ENCODE measurements at places on chromosomes 5 and 9.

DNA sequence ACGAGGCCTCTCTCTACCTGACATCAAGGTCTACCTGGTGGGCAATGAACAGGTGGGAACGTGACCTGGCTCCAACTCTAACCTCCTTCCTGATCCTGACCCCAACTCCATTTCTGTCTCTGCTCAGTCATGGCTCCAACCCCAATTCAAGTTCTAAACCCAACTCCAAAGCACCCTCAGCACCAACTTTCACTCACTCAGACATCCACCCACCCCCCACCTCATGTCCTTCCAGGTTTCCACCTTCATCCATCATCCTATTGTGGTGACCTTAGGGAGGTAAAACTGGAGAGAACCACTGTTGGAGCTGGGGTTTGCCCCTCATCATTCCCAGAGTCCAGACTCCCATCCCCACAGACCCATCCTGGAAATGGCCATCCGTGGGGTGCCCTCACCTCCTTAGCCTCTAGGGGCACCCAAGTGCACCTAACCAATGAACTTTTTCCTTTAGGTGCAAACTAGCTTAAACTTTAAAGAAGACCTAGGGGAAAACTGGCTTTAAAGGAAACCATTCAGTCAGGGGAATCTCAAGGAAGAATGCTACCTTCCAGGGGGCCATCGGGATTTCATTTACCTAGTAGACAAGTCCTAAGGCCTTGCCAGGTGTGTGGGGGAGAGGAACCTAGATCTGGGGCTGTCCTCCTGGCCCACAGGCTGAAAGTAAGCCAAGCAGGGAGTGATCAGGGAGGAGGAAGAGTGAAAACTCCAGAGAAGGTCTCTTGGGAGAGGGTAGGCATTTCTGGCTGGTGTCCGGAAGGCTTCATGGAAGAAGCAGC lies 11.3 kb downstream of the RGS14 start:
- DNase-seq = peak; percentile 54

DNA sequence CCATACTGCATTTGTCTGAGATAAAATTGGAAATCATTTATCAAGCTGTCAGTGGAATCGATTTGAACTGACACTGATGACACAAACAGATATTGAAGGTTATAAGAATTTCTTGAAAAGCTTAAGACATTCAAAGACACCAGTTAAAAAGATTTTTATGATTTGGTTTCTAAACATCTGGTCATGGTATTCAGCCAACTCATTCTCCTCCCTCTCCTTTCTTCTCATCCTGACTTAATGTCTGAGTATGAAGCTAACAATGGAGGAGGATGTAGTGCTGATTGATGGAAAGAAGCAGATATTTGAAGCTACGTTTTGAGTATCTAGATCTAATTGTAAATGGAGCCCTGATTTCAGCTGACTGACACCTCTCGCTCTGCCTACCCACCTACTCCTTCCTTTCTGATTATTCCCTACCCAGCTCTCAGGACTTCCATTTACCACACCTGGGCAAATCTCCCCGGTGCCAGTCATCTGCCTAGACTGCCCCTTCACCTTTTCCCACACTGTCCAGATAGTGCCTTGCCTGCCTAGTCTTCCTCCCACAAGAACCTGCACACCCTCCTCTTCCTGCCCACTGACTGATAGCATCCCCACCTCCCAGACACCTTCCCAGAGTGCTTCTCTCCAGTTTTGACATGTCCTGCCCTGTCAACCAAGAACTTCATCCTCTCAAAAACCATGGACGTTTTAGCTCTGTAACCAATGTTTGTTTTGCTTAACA lies 20.7 kb upstream of the LIFR start:
- no peak for DNase-seq

DNA sequence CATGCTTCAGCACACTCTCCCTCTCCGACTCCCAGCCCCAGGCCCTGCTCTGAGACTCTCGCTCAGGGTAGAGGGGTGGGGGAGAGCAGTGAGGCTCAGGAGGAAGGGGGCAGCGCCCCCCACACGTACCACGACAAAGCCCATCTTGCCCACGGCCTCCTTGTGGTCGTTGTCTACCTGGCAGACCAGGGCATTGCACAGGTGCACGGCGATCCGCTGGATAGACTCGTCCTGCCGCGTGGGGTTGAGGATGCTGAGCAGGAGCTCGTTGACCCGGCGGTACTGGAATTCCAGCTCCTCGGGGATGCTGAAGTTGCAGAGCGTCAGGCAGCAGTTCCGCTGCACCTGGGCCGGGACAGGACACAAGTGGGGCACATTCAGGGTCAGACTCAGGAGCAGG lies 18.5 kb upstream of the ZDHHC12 start:
- DNase-seq = no peak

DNA sequence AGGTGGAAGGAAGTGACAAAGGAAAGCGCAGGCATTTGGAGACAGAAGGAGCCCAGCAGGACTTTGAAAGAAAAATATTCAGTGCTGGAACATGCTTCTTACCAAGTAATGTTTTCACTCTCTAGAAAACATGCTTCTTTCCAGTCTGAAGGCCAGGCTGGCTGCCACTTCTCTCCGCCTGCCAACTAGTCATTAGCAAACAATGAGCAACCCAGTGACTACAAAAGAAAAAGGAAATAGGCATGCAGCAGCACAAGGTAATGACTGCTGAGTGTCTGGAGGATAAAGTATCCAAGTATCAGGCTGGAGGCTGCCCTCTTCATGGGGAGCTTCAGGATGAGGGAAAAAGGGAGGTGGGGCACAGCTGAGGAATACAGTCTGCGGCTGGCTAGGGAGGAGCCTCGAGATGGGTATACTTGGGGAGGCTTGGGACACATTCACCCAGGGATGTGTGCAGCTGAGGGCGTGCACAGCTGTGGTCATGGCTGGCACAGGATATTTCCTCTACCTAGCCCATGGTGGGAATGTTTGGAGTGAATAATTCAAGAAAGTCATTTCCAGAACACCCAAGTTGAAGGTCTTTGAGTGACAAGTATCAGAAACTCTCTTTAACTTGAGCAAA lies 161.5 kb upstream of the KIF2A start:
- no peak for DNase-seq

DNA sequence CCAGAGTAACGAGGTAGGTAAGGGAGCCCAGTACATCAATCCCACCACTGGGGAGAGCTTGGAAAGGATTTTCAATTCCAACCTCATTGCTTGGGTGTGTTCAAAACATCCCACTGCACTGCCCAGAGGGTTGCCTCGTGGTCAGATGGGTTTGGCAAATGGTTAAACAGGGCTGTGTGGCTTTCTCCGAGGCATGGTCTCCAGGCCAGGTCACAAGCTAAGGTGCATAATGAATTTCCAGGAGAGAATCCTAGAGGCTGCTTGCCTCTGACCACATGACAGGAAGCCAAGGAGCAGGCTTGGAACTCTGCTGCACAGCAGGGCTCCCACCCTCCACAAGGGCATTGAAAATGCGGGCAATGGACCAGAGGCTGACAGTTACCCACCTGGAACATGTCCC lies 51.6 kb downstream of the DAP start:
- no peak for DNase-seq

GRCh38 chr5:74371621-74372020 lies 268.9 kb downstream of the ENC1 start:
- no peak for DNase-seq

DNA sequence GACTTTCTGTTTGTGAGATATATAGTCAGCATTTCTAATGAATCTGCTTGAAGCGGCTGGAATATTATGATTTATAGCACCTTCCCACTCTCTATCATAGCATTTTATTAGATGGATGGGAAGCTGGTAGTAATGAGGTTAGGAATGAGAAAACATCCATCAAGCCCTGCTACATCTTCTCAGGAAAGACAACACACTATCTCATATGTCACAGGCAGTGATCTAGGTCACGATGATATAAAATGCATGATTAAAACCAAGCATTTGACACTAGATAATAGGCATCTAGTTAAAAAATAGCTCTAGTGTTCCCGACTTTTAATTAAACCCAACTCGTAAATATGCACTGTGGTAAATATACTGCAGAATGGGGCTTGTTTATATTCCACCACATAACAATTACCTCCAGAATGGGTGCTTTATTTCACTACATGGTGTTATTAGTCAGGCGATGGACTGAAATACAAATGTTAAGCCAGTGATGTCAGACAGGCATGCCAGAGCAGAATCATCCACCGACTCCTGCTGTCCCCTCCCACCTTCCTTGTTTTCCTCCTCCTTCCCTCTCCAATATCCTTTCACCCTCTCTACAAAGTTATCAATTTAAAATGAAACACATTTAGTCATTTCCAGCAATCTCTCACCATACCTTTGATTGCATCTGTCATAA lies 286.8 kb downstream of the SPATA31D1 start:
- no peak for DNase-seq

- DNase-seq = no peak
These were observed 141.9 kb upstream of the EFNA5 start for GRCh38 chr5:107812570-107813141.

GRCh38 chr9:37497320-37497719 lies 11.6 kb downstream of the POLR1E start:
- no peak for DNase-seq

DNA sequence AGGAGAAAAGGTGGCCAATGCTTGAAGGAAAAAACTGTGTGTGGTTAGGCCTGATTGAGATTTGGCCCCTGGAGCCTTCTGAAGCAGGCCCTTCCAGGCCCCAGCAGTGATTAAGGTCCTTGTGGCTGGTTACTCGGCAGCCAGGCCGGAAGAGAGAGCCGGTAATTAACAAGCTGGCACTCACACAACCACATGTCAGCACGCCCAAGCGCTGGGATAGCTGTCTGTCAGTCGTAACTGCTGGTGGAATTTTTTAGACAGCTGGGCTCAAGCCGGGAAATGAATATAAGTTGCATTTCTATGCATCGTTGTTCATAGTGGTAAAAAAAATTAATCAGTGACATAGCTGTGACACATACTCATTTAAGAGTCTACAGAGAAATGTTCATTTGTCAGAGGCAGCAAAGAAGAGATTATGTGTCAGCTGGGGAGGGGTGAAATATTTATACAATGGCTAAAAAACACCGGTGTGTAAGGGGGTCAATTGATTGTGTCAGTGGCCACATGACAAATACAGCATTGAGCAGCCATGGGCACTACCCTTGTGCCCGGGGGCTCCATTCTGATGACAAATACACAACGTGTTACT lies 13.7 kb upstream of the ARAP3 start:
- no peak for DNase-seq

GRCh38 chr5:58041884-58042283 lies 418.0 kb downstream of the PLK2 start:
- no peak for DNase-seq

DNA sequence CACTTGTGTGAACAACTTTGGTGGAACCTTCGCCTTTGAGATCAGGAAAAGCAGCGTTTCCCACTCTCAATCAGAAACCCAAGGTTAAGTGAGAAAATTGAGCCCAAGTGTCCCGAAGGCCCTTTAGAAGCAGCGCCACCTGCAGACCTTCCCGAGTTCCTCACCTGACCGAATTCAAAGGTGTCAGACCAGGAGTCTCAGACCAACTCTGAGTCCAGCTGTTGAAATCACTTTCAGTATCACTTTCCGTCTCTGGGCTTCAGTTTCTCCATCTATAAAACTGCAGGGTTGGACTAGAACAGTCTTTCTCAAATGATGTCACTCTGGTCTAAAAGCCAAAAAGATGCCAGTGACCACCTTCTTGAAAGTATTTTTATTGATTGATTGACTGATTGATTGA lies 31.7 kb upstream of the GRHPR start:
- no peak for DNase-seq

GRCh38 chr5:116525674-116526073 lies 48.9 kb downstream of the SEMA6A start:
- DNase-seq = no peak

GRCh38 chr9:113659740-113660139 lies 196.2 kb downstream of the RGS3 start:
- no peak for DNase-seq

- DNase-seq = no peak
These were observed 78.1 kb upstream of the HMHB1 start for GRCh38 chr5:143733665-143734455.

DNA sequence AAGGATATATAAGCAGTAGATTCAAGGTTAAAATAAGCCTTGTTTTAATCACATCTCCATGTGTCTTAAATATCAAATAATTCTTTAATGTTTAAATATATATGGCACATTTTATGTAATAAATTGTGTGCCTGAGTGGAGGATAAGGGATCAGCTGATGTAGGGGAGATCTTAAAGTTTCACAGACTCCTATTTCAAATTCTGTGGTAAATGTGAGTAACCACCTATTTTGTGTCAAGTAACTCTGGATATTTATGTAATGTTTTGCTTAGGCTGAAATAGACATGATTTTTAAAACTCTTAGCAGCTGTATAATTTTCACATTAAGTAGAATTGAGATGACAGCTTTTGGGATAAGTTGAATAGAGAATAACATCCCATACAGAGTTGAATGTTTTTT lies 41.3 kb upstream of the ITGA2 start:
- no peak for DNase-seq

DNA sequence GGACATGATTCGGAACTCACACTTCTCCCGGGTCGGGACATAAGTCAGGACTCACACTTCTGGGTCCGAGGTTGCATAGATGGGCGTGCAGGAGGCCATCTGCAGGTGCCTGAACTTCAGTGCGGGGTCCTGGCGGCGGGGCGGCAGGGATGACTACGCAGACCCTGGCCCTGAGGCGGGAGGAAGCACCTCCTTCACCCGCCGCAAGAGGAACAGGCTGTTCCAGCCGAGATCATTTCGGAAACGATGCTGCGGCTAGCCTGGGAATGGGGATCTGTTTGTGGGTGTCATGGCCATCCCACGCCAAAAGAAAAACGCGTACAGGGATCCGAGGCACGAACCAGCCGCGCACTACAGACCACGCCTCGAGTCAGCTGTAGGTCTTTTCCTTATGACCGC lies 196.6 kb downstream of the TTLL11 start:
- DNase-seq = no peak

DNA sequence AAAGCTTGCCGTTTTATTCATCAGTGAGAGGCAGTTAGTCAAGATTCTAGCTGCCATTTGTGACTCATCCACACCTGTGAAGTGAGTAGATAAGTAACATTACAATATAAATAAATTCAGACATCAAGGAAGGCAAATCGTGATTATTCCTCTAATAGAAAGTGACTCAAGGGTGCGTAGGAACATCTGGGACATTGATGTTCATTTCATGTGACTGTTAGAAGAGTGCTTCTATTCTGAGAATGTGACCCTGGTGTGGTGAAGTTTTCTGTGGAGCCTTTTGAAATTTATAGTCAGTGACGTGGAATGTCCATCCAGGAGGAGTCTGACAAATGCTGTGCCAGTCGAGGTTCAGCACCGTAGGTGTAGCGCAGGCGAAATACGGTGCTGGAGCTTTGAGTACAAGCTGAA lies 48.4 kb upstream of the FAM240B start:
- DNase-seq = no peak

GRCh38 chr9:6171667-6172066 lies 43.9 kb upstream of the IL33 start:
- DNase-seq = no peak

- no peak for DNase-seq
These were observed 317.3 kb upstream of the PDE4D start for GRCh38 chr5:60210810-60211209.

DNA sequence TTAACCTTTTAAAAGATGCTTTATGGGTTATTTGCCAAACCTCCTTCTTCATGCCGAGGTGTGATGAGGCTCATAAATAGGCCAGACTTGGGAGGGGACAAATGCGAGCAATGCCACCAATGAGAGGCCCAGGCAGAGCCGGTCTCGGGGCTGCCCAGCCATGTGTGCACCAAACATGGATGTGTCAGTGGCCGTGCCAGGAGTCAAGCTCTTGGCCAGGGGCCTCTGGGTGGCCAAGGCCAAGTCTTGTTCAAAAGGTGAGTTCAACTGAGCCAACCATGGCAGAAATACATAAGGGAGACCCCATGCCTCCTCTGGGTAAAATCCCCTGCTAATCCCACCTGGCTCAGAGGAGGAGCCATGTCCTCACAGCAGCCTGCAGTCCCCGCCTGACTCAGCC lies 10.9 kb upstream of the LCN15 start:
- no peak for DNase-seq

- DNase-seq = no peak
These were observed 207.5 kb upstream of the TBCA start for GRCh38 chr5:77983482-77984199.
